ENCODE measurements at places on chromosomes 16 and 17.
A peak's percentile ranks its signal among the peaks of the same experiment; 100 is the strongest.

DNA sequence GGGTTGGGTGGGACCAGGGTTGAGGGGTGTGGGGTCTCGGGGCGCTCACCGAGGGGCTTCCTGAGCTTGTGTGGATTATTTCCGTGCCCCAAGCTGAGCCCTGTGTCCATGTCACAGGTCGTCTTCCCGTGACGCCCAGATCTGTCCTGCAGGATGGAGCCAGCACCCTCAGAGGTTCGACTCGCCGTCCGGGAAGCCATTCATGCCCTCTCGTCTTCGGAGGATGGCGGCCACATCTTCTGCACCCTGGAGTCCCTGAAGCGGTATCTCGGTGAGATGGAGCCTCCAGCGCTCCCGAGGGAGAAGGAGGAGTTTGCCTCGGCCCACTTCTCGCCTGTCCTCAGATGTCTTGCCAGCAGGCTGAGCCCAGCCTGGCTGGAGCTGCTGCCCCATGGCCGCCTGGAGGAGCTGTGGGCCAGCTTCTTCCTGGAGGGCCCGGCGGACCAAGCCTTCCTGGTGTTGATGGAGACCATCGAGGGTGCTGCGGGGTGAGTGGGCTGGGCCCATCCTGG lies 1.0 kb downstream of the TELO2 start:
- DNase-seq, result peak; percentile 24

- DNase-seq, result no peak
These were observed 23.2 kb upstream of the ARHGAP17 start for GRCh38 chr16:25038239-25038954.

DNA sequence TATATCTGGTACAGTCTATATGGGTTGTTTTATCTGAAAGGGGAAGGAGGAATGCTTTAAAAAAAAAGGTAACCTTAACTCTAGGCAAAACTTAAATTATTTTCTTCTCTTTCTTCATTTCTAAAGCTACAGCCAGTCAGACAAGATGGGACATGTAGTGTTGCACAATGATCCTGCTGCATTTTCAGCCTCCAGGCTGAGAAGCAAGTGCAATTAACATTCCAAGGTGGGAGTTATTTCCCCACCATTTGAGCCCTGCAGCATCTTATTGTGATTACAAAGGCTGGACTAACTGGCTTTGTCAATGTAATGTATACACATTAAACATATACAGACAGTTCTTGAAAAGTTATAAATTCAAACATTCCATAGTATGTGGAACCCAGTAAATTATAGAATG lies 22.6 kb upstream of the NF1 start:
- no peak for DNase-seq

- no peak for DNase-seq
These were observed 16.2 kb upstream of the FOXF1 start for GRCh38 chr16:86494039-86494564.

DNA sequence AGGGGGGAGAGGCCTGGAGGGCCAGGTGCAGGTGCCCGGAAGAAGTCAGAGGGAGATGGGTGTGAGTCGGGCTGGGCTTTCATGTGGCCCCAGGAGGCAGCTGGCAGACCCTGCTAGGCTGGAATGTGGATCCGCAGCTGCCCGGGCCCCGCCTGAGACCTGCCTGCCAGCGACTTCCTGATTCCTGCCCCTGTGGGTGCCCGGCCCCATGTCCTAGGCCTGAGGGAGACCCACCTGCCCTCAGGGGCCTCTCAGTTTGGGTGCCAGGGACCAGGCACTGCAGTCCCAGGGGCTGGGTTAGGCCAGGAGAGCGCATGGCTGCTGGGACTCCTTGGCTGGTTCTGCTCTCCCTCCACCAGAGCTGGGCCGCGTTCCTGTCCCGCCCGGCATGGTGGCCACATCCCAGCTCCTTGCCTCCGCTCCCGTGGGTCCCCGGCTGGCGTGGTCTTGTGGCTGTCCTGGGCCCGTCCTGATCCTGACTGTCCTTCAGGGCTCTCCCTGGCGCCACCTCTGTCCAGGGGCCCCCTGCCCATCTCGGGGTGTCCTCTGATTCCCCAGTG lies 22.1 kb upstream of the SPNS2 start:
- DNase-seq, result no peak

- DNase-seq, result no peak
These were observed 35.4 kb downstream of the WSB1 start for GRCh38 chr17:27329146-27329805.

All from activated CD4-positive, alpha-beta memory T cell treated with anti-CD3 and anti-CD28 coated beads for 36 hours (primary cell).